ENCODE measurements at places on chromosomes 2 and 18.

- no peak for DNase-seq
Observed at GRCh38 chr2:62785810-62786597, 80.5 kb downstream of the EHBP1 start.

- DNase-seq, result no peak
Observed at GRCh38 chr2:236517251-236518031, 52.2 kb upstream of the ACKR3 start.

GRCh38 chr2:97706708-97707345 is 6.5 kb upstream of the ZAP70 start:
- DNase-seq, result no peak

DNA sequence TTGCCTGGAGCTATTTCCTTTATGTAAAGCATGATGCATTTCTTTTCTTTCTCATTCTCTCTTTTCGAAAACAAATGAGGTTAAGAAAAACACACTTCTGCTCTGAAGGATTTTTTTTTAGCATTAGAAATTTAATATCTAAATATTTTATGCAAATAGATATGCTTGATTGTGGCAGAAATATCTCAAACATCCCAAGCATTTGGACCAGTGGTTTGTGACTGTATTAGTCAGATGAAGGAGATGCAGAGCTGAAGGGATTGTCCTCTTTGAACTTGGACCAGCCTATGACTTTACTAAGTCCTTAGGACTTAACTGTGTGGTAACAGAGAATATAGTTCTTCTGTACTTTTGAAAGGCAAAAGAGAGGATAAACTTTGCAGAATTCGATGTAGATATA is 335.9 kb upstream of the NT5C1B start:
- DNase-seq, result no peak

GRCh38 chr2:135843671-135844070 is 6.7 kb upstream of the LCT start:
- no peak for DNase-seq

GRCh38 chr2:199535445-199536177 is 77.9 kb upstream of the SATB2 start:
- no peak for DNase-seq

DNA sequence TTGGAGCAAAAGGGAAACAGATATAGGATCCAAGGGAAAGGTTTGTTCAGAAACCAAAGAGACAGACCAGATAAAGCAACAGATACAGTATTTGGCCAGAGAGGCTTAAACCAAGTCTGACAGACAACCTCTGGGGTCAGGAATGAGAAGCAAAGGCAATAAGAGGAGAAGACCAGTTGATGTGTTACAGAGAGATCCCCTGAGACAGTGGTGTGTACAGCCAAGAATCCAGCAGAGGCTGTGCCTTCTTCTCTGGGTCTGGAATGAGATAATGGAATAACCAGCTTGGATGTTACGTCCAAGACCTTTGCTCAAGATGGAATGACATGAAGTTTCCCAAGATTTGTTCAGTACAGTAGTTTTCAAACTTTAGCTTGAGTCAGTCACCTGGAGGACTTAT is 61.1 kb downstream of the MDH1 start:
- no peak for DNase-seq

- no peak for DNase-seq
Observed at GRCh38 chr2:60549928-60550177, 3.6 kb downstream of the BCL11A start.

DNA sequence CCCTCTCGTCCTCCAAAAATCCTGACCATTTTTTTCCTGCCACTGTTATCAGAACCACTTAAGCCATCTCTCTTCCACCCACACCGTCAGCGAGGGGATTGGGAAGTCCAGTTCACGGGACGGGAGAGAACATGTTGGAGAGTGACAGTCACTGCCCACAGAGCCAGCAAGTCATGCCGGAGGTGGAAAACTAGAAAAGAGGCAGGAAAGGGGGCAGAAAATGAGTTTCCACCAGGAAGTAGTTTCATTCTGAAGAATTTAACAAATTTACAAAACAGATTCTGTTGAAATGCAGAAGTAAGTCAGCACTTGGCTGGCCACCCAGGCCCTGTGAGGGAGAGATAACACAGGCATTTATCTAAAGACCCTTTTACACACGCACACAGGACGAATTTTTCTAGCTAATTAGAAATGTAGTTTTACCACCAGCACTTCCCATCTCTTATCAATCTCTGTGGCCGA is 431.3 kb downstream of the TSN start:
- no peak for DNase-seq

DNA sequence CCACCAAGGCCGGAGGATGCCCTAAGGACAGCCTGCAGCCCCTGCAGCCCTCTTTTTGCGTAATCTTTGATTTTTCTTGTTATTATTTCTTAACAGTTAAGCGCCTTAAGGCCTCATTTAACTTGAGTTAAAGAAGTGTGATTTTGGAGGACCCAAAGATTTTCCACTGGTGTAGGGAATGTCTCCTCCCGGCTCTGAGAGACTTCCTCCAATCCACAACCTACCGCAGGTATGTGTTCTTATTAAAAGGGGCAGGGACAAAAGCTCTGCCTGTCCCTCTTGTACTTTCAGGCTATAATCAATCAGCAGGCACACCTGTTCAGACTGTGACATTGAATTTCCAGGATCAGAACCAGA is 285.1 kb downstream of the PRKCE start:
- no peak for DNase-seq

DNA sequence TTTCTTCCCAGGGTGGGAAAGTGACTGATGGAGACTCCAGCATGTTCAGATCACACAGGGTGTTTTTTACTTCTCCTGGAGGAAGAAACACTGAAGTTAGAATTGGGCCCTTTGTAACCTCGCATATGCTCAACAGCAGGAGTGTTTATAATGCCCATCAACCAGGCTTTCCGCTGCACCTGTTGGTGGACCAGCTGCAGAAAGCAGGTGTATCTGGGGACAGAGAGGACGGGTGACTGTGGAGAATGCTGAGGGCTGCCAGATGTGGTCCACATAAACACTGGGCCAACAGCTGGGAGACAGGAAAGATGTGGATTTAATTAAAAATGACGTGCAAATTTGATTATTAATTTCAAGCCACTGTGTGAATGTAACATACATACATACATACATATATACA is 335.5 kb upstream of the SPRED2 start:
- no peak for DNase-seq

GRCh38 chr18:56316727-56317126 is 321.7 kb downstream of the TXNL1 start:
- DNase-seq, result no peak

DNA sequence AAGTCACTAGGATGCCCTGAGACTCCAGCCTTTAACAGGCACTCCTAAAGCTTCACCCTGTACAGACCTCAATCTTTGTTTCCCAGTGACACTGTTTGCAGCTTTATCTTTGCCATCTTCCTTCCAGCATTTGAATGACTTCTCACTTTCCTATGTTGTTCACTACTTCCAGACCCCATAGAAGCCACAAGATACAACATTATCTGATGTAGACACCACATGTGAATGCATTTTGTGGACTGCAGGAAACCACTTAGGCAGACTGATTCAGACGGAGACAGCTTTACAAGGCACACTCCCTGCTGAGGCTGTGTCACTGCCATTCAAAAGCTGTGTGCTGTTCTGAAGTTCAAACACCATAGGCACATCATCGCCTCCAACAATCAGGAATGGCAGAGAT is 67.3 kb upstream of the SPATS2L start:
- DNase-seq, result no peak

GRCh38 chr2:240917009-240917683 is 11.0 kb downstream of the CROCC2 start:
- DNase-seq, result peak; percentile 29

DNA sequence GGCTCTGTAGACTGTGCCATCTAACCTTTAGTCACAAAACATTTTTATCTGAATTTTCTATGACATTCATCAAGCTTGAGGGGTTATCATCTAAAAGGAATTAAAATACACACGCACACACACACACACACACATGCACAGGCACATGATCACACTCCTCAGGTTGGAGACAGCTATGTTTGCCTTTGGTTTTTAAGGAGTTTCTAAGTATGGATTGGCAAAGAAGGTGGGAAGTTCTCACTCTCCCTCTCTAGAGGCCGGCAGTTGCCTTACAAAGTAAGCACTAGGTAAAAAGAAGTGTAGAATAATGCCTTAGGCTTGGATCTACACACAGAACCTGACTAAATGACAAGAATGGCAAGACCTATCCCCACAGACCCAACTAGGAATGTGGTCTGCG is 437.1 kb downstream of the ZEB2 start:
- DNase-seq, result no peak

GRCh38 chr2:211084352-211084751 is 528.0 kb downstream of the CPS1 start:
- DNase-seq, result no peak

DNA sequence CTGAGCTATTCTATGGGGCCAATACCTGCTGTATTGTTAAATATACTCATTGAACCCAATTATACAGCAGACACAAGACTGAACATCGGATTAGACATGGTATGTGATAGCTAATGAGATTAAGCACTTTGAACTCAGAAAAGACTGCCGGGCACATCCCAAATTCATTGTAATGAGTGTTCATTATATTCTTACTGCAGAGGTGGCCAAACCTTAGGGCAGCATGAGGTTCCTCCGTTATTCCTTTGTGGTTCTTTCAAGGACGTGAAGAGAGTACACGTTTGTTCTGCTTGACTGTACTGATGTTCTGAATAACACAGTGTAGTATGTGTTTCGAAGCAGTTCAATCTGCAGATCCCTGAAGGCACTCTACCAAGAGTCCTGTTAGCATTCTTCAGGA is 78.4 kb downstream of the KIF5C start:
- no peak for DNase-seq

DNA sequence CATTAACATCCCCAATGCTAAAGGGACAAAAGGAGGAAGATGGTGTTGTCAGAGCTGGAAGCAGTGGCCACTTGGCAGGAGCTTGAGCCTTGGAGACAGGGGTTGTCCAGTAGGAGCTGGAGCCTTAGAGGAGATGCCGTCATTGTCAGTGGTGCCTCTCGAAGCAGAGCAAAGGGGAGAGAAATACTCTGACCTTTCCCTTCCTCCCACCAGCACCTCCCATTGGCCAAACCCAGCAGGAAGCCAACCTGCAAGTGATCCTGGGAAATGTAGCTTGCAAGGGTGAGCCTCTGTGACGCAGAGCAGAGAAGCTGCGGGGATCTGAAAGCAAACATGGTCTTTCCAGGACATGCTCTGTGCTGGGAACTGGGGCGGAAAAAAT is 33.7 kb upstream of the MRPL19 start:
- no peak for DNase-seq

- no peak for DNase-seq
Observed at GRCh38 chr2:233492078-233492477, 74.5 kb downstream of the USP40 start.
